ENCODE measurements at places on chromosomes 7 and 10. TPM values are rescaled to one million over a fixed set of nuclear protein-coding genes. Genes with fewer than 3 reads are reported as not detected.

The MYL10 gene
- not detected for total RNA-seq

The H2BK1 gene
- total RNA-seq, result not detected

The C10orf105 gene
- total RNA-seq, result not detected

The PWWP2B gene
- 17.3 TPM for total RNA-seq

The RARRES2 gene
- total RNA-seq, result not detected

The TMEM120A gene
- 18.6 TPM for total RNA-seq

The UPK3BL1 gene
- 13.4 TPM for total RNA-seq

The ARHGAP22 gene
- 65.8 TPM for total RNA-seq

Data from glomerular endothelial cell (primary cell).